ENCODE measurements at places on chromosomes 4 and X.

DNA sequence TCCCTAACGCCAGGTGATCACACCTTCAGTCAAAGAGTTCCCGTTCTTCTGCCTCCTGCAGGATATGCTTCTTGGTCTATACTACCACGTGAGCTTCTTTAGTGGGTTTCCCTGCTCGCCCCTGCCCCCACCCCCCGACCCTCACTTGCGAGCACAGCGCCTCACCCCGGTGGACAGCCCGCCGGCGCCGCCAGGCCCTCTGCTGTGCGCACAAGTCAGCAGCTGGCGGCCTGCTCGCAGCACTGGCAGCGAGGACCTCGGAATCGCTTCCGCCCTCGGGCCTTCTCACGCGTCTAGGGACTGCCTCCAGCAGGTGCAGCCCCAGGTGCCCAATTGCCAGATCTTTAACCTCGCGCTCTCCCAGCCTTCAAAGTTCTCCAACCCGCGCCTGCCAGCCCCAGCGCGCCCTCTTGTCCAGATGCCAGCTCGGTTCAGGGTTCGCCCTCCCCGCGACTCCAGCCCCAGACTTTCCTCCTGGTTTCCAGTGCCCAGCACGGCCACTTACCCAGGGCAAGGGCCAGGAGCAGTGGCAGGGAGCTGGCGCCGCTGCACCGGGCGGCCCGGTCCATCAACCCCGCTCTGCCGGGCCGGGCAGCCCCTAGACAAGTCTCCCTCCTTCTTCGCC is 454 bp downstream of the BTC start:
- peak; percentile 22 for DNase-seq

DNA sequence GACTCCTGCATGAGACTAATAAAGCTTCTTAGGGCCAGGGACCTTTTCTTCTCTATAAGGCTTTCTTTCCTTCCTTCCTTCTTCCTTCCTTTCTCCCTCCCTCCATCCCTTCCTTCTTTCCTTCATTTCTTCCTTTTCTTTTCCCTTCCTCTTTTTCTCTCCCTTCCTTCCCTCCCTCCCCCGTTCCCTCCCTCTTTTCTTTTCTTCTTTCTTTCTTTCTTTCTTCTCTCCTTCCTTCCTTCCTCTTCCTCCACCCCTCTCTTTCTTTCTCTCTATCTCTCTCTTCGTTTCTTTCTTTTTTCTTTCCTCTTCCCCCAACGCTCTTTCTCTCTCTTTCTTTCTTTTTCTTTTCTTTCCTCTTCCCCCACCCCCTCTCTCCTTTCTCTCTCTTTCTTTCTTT is 2.5 kb upstream of the MAGEB17 start:
- no peak for DNase-seq

GRCh38 chr4:149120331-149121022 is 678.3 kb upstream of the NR3C2 start:
- DNase-seq = no peak

DNA sequence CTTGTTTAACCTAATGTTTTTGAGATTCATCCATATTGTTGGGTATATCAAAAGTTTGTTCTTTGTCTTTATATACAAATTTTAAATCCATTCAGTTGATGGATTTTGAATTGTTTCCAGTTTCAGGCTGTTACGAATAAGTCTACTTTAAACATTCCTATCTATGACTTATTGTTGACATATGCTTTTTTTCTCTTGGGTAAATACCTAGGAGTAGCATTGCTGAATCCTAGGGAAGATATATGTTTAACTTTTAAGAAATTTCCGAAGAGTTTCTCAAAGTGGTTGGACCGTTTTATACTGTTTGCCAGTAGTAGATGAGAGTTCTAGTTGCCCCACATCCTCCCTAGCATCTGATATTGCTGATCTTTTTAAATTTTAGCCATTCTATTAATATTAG is 60.9 kb upstream of the IL13RA1 start:
- DNase-seq = no peak

GRCh38 chr4:33073811-33074210 is 2353.6 kb downstream of the PCDH7 start:
- DNase-seq = no peak

GRCh38 chrX:151977923-151978322 is 3.4 kb upstream of the GABRE start:
- DNase-seq = no peak

- DNase-seq = no peak
Measured at GRCh38 chr4:177177541-177178081, 132.1 kb upstream of the NEIL3 start.

DNA sequence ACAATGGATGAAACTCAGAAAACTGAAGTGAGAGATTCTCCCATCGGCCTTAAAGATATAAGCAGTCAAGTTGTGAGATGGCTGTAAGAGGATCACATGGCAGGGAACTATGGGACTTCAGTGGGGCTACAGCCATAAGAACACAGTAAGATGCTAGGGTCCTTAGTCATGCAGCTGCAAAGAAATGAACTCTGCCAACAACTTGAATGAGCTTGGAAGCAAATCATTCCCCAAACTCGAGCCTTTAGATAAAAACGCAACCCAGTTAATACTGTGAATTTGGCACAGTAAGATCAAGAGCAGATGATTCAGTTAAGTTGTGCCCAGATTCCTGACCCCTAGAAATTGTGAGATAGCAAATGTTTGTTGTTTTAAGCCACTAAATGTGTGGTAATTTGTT is 117.3 kb downstream of the FAM13A start:
- DNase-seq = no peak

- DNase-seq = no peak
Measured at GRCh38 chrX:11138498-11139390, 27.6 kb downstream of the HCCS start.

DNA sequence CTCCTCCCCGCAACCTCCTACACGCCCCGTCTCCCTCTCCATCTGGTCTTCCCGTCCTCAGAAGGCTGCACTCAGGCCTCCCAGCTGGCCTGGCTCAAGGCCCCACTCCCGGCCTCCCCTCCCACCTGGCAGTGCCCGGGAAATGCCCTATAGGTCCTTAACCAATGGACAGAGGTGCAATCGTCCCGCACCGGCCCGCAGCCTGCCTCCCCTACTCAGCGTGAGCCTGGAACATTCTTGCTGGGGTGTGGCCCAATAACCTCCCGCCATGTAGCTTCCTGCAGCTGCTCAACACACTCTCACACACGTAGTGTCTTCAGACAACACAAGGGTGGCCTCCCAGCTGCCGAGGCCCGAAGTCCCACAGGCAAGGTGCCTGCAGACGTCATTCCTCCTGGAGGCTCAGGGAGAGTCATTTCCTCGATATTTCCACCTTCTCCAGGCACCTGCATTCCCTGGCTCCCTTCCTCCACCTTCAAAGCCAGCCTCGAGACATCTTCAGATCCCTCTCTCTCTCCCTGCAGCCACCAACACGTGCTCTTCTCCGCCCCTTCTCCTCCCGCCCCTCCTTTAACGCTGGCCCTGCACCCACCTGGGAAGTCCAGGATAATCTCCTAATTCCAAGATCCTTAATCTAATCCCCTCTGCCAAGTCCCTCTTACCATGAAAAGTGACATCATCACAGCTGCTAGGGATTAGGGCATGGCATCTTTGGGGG is 56.2 kb downstream of the ADRA2C start:
- DNase-seq = no peak

DNA sequence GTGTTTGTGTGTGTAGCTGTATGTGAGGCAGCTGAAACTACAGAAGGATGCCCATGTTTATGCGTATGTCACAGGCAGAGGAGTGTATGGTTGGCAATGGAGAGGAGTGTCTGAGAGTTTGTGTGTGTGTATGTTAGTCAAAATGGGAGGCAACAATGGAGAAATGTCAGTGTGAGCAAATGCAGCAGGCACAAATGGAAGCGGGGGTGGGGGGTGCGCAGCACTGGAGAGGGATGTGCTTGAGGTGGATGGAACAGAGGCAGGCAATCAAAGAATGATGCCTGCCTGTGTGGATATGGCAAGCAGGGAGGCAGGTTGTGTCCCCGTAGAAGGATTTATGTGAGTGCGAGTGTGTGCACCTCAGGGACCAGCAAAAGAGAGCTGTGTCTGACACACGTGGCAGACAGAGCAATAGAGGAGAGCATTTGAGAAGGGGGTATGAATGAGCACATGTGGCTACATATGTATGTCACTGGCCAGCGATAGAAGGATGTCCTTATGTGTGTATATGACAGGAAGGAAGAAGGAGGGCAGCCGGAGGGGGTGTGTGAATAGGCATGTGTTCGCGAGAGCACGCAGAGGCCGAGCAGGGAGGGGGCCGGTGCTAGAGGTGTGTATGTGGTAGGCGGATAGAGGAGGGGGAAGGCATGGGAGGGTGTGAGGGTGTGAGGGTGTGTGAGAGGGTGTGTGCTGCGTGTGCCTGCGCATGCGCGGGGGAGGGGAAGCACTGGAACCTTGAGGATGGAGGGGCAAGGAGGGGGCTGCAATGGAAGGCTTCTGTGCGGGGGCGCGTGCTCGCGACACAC is 1.1 kb downstream of the PJA1 start:
- DNase-seq = peak; percentile 48

DNA sequence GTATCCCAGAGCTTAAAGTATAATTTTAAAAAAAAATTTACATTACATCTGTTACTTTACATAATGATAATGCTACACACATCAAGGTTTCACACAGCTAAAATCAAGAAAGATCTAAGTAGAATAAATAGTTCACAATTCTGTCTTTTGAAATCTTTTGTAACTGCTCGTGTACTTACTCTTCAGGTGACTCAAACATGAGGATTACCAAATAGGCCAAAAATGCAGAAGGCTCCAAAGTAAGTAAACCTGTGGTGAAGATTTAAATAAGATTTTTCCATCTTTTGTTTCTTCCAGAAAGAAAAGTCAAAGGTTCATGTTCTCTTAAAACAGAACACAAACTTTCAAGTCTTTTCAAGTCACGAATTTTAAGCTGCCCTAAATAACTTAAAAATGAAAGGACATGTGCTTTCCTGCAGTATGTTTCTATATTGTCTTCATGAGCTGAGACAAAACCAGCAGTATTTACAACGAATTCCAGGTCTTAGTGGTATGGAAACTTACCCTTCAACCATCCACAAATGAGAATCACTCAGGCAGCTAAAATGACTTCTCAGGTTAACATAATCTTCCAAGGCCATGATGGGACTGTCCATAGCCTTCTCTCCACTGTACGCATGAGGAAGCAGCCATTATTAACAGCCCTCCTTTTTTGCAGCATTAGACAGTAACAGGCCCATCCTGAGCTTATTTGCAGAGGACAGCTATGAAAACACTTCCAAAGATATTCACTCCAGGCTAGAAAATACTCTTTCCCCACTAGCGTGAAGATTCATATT is 172.8 kb upstream of the EDNRA start:
- no peak for DNase-seq

- DNase-seq = no peak
Measured at GRCh38 chrX:112888916-112889315, 48.3 kb upstream of the AMOT start.

GRCh38 chr4:76758290-76758882 is 139.6 kb downstream of the SOWAHB start:
- DNase-seq = no peak

DNA sequence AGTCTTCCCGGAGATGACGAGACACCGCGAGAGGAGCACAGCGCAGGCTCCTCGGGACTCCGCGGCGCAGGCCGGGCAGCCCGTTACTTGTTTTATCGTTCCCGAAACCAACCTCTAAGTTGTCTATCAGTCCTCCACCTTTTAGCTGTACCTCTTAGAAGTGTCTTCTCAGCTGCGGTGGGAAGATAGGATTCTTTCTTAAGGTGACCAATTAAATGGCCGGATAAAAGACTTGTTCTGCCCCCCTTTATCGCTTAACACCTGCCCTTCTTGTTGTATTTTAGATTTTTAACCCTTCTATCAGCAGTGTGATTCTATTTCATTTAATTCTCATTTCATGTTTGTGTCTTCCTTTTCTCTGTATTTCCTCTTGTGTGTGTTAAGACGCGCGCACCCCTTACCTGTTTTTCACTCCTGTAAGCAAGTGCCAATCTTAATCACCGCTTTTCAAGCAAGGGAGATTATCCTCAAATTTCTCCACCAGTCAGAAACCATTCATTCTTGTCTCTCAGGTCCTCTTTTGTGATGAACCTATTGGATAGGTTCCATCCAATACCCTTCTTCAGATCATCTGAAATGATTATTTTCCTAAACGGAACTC is at the start of gene SLC9B2:
TSS of gene SLC9B2 (minus strand) at position 15 of the 601 bp plus-strand sequence. CDS start 9,211 bp downstream, outside the sequence.
- DNase-seq = peak; percentile 67

- no peak for DNase-seq
Measured at GRCh38 chr4:11720292-11720691, 291.6 kb upstream of the HS3ST1 start.

DNA sequence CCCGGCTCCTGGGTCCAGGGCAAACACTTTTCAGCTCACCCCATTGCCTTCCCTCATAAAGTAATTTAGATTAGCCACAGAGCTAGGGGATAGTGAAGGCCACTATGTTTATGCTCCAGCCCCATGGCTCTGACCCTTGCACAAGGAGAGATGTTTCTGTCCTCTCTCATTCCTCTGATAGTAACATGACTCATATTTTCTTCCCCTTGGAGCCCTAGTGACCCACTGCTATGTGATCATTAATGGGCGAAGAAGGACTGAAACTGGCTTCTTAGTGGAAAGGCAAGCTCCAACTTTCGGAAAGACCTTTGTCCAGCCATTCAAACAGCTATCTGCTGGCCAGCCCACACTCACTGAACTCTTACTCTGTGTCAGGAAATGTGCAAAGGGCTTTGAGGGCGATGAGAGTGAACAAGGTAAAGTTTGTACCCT is 12.3 kb downstream of the CLDN2 start:
- DNase-seq = no peak

DNA sequence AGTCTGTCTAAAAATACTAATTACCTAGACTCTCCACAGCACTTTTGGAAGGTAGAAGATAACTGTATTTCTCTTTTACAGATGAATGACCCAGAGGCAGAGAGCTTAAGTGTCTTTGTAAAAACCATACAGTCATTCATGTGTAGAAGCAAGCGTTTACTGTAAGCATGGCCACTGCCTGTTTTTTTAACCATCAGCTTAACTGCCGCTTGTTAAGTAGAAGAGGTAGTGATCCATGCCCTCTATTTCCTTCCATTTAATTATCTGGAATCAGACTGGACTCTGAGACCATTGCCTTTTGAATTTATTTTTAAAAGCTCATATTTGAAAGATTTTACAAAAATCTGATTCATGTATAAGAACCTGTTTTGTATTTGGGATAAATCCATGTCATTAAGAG is 111.2 kb upstream of the TECRL start:
- no peak for DNase-seq

DNA sequence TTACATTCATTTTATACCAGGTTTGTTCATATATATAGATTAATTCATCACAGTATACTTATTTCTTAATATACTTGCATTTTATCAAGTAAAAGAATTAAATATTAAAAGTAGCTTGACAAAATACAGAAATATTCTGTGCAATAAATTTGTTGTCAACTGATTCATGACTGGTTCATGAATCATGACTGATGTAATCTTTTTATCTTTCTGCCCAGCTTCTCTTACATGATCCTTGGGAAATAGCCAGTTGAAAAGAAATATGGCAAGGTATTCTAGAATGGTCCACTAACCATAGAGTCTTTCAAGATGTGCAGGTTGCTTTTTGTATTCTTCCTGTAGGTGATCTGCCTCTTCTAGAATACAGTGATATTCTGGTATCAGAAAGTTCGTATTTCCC is 4.2 kb upstream of the CCNA2 start:
- no peak for DNase-seq

GRCh38 chr4:1055721-1056590 is 44.5 kb downstream of the FGFRL1 start:
- peak; percentile 84 for DNase-seq
